Dermis blood vessel endothelial cell (primary cell): ENCODE measurements at places on chromosomes 5 and 9.

GRCh38 chr9:347667-348292 is 133.1 kb downstream of the DOCK8 start:
- peak; percentile 64 for DNase-seq

GRCh38 chr5:84430863-84431663 is 46.4 kb upstream of the EDIL3 start:
- DNase-seq, result peak; percentile 12

DNA sequence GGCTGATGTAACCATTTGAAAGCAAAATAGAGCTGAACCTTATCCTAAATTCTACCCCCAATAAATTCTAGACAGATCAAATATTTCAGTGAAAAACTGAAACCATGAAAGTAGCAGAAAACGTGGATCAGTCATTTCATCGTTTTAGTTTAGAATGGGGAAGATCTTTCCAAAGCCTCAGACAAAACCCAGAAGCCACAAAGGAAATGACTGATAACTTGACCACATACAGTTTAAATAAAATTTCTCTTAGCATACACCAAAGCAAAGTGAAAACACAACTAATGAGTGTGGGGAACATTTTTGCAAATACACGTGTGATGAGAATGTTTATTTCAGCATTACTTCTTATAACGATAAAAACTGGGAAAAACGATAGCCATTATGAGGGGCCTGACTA is 284.8 kb downstream of the ADGRV1 start:
- DNase-seq, result no peak

DNA sequence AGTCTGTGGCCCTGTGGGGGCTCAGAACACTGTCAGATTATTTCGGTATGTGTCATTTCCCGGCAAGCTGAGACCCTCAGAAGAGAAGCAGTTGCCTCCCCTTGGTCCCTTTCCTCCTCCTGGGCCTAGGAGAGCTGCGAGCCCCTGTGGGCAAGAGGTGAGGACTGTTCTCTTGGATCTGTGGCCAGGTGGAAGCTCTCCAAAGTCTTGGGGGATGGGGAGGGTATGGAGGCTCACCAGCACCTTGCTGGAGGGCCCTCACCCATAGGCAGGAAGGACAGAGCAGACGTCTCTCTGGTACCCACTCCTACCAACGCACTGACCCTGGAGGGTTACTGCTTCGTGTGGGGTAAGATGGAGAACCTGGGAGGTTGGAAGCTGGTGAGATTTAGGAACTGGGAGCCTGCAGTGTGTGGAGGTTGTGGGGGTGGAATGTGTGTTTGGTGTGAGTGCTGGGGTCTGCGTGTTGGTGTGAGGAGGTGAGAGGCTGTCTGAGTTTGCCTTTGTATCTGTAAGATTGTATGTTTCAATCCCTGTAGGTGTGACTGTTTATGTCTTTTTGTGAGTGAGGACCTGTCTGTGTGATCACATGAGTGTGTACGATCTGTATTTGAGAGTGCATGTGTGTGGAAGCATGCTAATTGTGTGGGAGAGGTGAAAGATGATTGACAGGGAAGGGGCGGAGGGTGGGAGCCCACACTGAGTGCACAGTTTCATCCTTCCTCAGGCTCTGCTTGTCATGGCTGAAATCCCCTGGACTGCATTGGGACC is 52.4 kb upstream of the PSD2 start:
- DNase-seq, result no peak

GRCh38 chr5:132456987-132457361 is 33.6 kb downstream of the IRF1 start:
- DNase-seq, result no peak

GRCh38 chr5:117662361-117662760 is 1087.7 kb upstream of the SEMA6A start:
- no peak for DNase-seq

DNA sequence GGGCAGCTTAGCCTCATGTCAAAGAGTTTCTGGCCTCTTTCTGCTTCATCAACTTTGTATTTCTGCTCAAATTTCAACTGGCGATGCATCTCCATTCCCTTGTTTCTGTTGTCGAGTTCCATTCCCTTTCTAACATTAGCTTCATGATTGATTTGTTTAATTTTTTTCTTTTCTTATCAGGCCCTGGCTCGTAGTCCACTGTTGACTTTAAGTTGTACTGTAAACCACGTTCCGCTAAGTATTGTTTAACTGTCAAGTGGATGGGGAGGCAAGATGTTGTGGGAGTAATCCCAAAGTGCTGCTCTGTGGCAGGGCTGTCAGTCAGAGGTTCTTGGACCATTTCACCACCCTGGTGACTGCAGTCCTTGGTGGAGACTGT is 309.1 kb downstream of the PSAT1 start:
- DNase-seq, result no peak

GRCh38 chr9:135303280-135303647 is 176.3 kb upstream of the PPP1R26 start:
- DNase-seq, result no peak

- DNase-seq, result no peak
These were observed 223.4 kb upstream of the SLC24A2 start for GRCh38 chr9:20012232-20012631.

DNA sequence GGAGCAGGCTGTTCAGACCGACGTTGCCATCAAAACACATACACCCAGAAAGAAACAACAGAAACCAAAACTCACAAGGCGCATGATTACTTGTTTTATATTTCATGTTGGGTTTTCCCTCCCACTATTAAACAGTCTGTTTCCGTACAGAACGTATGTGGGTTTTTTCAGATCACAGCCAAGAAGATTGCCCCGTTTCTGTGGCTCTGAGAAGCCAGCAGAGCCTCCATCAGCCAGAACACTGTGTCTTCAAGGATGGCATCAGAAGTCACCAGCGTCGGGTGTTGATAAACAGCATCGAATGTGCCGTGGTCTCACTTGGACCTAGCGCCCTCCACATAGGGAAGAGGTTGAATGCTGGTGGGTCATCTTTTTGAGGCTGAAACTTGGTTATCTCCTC is 42.8 kb downstream of the FAM78A start:
- no peak for DNase-seq

GRCh38 chr9:99387431-99387830 is 165.3 kb downstream of the SEC61B start:
- DNase-seq, result peak; percentile 34

DNA sequence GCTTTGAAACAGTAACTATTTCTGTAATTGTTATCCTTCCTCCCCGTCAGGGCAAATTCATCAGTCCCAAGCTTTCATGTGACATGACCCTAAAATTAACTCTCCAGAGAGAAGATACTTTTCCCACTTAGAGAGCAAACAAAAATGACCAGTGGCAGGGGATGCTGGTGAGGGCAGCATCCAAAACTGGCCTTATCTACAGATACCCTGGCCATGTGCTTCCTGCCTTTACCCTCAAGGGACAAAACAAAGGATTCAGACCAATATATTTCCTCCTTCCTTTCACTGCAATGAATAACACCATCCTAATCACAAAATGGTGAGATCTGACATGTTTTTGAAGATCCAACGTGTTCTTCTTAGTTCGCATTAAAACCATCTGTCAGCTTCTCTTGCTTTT is 267.2 kb downstream of the MAN2A1 start:
- DNase-seq, result peak; percentile 21
